M059J (cell line): ENCODE measurements at places on chromosomes 12 and 14.
A peak's percentile ranks its signal among the peaks of the same experiment; 100 is the strongest.

GRCh38 chr14:23444314-23444713 is 8.9 kb upstream of the MYH7 start:
- DNase-seq, result no peak

- DNase-seq, result no peak
Observed at GRCh38 chr14:104638190-104638589, 33.6 kb upstream of the TMEM179 start.

DNA sequence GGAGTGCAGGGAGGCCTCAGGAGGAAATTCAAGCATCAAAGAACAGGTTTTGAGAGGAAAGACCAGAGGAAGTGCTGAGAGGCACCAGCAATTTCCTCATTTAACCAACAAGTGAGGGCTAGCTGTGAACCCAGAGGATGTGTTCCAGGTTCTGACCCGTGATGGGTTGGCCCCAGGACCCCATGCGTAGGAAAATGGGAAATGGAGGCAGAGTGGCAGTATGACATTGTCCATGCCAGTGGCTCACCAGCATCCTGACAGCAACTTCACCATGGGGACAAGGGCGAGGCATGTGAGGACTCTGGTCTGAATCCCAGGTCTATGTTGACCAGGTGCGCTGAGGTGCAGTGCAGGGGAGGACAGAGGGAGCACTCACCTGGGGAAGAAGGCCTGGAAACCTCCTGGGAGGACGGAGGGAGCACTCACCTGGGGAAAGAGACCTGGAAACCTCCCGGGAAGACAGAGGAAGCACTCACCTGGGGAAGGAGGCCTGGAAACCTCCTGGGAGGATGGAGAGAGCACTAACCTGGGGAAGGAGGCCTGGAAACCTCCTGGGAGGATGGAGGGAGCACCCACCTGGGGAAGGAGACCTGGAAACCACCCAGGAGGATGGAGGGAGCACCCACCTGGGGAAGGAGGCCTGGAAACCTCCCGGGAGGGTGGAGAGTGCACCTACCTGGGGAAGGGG is 6.7 kb upstream of the CACNA2D4 start:
- DNase-seq, result no peak

- DNase-seq, result no peak
Observed at GRCh38 chr12:92992041-92992440, 62.9 kb upstream of the EEA1 start.

GRCh38 chr14:25222256-25222655 is 172.3 kb upstream of the STXBP6 start:
- no peak for DNase-seq

GRCh38 chr14:81209167-81209836 is 11.5 kb downstream of the GTF2A1 start:
- no peak for DNase-seq

GRCh38 chr12:47768323-47768811 is 4.7 kb upstream of the SLC48A1 start:
- DNase-seq, result peak; percentile 94

- no peak for DNase-seq
Observed at GRCh38 chr14:91303091-91303923, 58.8 kb upstream of the GPR68 start.

DNA sequence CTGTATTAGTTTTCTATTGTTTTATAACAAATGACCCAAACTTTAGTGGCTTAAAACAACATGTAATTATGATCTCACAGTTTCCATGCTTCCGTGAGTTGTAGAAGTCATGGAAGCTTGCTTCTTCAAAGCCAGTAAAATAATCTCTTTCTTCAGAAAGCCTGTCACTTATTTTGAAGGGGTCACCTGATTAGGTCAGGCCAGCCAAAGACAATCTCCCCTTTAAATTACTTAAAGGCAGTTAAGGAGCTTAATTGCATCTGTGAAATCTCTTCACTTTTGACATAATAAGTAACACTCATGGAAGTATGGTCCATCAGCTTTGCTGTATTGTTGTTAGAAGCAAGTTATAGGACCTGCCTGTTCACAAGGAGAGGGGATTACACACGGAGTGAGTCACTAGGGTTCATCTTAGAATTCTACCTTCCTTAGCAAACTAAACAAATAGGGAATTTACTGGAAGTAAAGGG is 89.8 kb downstream of the FAR2 start:
- peak; percentile 57 for DNase-seq

GRCh38 chr12:43131301-43131700 is 420.7 kb downstream of the ADAMTS20 start:
- DNase-seq, result no peak

DNA sequence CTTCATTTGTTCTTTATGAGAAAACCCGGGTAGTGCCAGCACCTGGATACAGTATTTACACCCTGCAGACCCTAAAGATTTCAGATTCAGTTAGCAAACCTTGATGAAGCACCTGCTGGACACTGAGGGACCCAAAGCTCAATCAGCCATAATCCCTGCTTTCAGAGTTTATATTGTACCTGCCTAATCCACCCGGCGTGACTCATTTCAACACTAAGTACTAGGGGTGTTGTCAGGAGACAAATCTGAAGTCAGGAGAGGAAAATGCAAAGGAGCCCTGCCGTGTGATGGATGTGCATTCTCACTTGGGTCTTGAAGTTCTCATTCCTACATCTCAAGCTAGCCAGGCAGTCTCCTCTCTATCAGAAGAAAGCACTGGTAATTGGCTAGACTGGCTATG is 176.7 kb upstream of the BCL2L14 start:
- no peak for DNase-seq

- DNase-seq, result no peak
Observed at GRCh38 chr12:1655225-1655788, 26.3 kb downstream of the WNT5B start.

- DNase-seq, result no peak
Observed at GRCh38 chr14:79704041-79704807, 507.1 kb downstream of the DIO2 start.

- DNase-seq, result no peak
Observed at GRCh38 chr12:111784953-111785352, 18.2 kb downstream of the ALDH2 start.

GRCh38 chr12:2344885-2345284 is 292.1 kb downstream of the CACNA1C start:
- DNase-seq, result no peak

- DNase-seq, result no peak
Observed at GRCh38 chr12:47754881-47755280, 3.8 kb downstream of the RAPGEF3 start.

GRCh38 chr14:49796025-49796424 is 28.1 kb downstream of the KLHDC2 start:
- DNase-seq, result peak; percentile 20

GRCh38 chr12:92520511-92520910 is 182.3 kb upstream of the PLEKHG7 start:
- no peak for DNase-seq

DNA sequence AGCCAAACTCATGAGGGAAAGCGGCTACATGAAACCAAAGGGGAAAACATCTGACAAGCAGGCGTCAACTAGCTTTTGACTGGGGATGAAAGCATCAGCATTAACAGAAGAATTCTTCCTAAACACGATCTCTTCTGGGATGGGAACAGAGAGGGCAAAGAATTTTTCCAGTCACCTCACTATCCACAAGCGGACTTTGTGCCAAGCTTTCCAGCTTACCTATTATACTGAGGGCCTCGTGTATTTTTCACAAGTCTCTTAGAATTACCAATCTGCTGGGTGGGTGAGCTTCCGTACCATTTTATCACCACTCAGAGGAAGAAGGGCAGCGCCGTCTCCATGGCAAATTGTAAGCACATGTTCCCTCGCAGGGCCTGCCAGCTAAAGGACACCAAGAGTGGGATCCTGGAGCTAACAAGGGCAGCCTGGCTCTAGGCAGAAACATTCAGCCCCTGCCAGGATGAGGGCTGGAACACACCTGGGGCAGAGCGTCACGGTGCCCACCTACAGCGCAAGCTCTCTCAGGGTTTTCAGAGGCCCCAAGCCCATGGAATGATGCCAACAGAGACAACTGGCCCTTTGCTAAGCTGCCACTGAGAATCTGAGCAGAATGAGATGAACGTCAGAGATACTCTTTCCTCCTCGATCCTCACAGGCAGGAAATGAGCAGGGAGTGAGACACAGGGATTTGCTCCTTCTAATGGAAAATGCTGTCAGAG is 74.6 kb downstream of the CHGA start:
- DNase-seq, result no peak

DNA sequence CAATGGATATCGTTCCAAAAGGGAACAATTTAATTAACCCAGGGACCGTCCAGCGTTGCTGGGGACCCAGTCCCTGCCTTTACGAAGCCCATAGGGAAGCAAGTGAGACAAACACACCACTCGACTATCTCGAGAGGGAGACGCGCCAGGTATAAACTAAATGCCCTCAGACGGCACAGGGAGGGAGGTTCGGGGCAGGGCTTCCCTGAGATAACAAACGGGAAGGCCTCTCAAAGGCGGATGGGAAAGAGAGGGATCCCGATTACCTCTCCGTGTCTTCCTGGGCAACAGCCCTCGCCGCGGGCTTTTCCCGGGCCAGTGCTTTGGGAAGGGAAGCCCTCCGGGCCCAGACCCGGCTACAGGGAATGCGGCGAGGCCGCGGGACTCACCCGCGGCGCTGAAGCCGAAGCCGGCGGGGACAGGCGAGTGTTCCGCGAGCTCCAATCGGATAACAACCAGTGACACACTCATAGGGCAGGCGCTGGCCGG is 390 bp downstream of the BRAP start:
- DNase-seq, result no peak

DNA sequence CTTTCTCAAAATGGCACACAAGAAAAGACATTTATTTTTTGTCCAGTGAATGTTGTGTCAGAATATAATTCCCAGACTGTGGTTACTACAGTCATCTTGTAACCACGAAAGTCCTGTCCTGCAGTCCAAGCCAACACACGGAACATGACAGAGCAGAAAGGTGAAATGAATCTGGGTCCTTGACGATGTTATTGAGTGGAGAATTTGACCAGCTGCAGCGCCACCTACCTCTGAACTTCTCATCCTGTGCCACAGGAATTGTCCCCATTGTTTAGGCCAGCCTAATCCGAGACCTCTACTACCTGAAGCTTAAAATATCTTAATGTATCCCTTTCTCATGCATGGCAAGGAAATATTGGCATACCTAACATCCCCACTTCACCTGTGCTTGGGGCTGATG is 64.1 kb upstream of the OTX2 start:
- DNase-seq, result peak; percentile 18

DNA sequence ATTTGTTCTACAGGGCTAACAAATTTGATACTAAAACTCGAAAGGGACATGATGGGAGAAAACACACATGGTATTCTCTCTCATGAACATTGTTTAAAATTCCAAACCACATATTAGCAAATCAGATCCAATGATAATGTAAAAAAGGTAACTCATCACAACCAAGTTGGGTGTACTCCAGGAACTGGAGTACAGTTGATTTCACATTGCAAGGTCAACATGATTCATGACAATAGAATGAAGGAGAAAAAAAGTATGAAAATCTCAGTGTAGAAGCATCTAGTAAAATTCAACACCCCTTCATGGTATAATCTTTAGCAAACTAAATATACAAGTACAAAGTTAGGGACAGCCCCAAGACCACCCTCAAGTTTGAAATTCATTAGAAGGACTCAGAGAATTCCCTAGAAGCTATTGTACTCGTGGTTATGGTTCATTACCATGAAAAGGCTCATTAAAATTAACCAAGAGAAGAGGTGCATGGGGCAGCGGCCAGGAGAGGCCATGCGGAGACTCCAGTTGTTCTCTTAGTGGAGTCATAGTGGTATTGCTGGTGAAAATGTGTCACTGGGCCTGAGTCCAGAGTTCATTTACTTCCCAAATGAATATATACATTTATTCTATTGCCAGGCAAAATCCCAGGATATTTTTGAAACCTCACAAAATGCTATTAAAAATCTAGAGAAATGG is 3.1 kb upstream of the CDCA4 start:
- peak; percentile 89 for DNase-seq

DNA sequence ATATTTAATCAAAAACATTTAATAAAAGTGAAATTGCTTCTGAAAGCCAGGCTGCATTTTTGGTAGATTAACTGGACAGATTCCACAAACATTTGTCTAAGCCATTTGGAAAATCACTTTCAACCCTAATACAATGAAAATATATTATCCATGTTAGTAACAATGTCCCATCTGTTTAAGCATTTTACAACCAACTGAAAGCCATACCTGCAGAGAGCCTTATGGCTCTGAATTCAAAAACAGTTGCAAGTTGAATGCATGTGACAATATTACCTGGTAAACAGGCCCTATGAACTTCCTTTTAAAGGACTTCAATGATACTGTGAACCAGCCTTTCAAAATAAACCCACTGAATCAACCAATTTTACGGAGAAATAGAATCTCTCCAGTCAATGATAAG is 468.1 kb downstream of the BTG1 start:
- DNase-seq, result no peak

DNA sequence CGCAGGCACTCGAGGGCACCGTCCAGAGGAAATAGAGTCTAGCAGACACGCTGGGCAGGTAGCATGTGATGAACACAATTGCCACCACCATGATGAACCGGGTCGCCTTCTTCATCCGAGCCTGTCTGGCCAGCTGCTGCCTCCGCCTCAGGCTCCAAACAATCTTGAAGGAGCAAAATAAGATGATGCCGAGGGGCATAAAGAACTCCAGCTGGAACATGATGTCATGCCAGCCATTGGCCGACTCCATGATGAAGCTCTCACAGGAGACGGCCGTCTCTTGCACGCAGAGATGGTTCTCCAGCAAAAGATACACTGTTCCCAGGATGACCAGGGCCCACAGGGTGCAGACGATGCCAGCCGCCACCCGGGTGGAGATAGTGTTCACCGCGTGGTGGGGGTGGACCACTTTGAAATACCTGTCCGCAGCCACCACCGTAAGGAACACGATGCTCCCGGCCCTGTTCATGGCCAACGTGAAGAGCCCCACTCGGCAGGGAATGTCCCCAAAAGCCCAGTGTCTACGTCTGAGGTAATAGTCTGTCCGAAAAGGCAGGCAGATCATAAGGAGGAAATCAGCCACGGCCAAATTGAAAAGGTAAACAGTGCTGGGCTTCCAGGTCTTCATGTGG is 945 bp downstream of the HCAR1 start:
- DNase-seq, result no peak
